ENCODE measurements at places on chromosomes 4 and X.

GRCh38 chr4:76703123-76703490 lies 194.8 kb downstream of the SOWAHB start:
- no peak overlapping the region for H3K27ac ChIP-seq
- no peaks in the 10 kb centered on the region for H3K4me1 ChIP-seq
- H3K4me3 ChIP-seq = no peak overlapping the region
- H3K36me3 ChIP-seq = no peaks in the 10 kb centered on the region
- no peak for DNase-seq

- DNase-seq = no peak
- no peaks in the 10 kb centered on the region for H3K36me3 ChIP-seq
- no peak overlapping the region for H3K4me3 ChIP-seq
- no peak overlapping the region for H3K27ac ChIP-seq
- H3K27me3 ChIP-seq = no peaks in the 10 kb centered on the region
- no peaks in the 10 kb centered on the region for H3K4me1 ChIP-seq
Observed at GRCh38 chr4:86294883-86295282, 65.0 kb downstream of the MAPK10 start.

- H3K4me1 ChIP-seq = no peaks in the 10 kb centered on the region
- no peak overlapping the region for H3K4me3 ChIP-seq
- H3K27me3 ChIP-seq = no peaks in the 10 kb centered on the region
- H3K36me3 ChIP-seq = no peaks in the 10 kb centered on the region
Observed at GRCh38 chr4:186699298-186699697, 24.4 kb downstream of the FAT1 start.

GRCh38 chr4:166282081-166282770 lies 409.2 kb downstream of the TLL1 start:
- H3K27me3 ChIP-seq = no peaks in the 10 kb centered on the region
- H3K36me3 ChIP-seq = no peaks in the 10 kb centered on the region
- H3K4me1 ChIP-seq = peaks cover 6% of the 10 kb centered on the region
- H3K4me3 ChIP-seq = no peak overlapping the region

GRCh38 chr4:121654738-121655137 lies 42.0 kb downstream of the ANXA5 start:
- no peak overlapping the region for H3K27ac ChIP-seq
- no peak overlapping the region for H3K4me3 ChIP-seq
- no peak for DNase-seq
- no peaks in the 10 kb centered on the region for H3K4me1 ChIP-seq
- peaks cover 5% of the 10 kb centered on the region for H3K27me3 ChIP-seq
- no peaks in the 10 kb centered on the region for H3K36me3 ChIP-seq

- H3K27ac ChIP-seq = no peak overlapping the region
- no peaks in the 10 kb centered on the region for H3K4me1 ChIP-seq
- no peaks in the 10 kb centered on the region for H3K36me3 ChIP-seq
- no peaks in the 10 kb centered on the region for H3K27me3 ChIP-seq
Observed at GRCh38 chrX:44042116-44042515, 68.9 kb upstream of the NDP start.

DNA sequence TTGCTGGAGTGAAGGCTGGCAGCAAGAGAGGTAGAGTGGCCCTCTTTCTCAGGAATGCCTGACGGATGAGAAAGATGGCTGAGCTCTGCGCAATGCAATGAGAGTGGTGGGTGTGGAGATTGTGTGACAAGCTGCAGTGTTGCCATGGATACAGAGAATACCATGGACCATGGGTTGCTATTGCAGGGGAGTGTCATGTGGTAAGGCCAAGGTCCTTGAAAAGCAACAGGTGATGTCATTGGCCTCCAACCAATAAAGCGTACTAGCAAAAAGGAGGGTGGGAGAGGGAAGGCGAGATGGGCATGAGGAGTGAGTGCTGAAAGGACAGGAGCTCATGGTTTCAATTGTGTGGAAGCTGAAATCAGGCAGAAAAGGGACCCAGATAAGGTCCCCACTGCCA lies 1.8 kb downstream of the PNMA5 start:
- no peak overlapping the region for H3K4me3 ChIP-seq
- no peak overlapping the region for H3K27ac ChIP-seq
- no peaks in the 10 kb centered on the region for H3K36me3 ChIP-seq
- H3K4me1 ChIP-seq = peaks cover 33% of the 10 kb centered on the region
- no peak for DNase-seq
- no peaks in the 10 kb centered on the region for H3K27me3 ChIP-seq

DNA sequence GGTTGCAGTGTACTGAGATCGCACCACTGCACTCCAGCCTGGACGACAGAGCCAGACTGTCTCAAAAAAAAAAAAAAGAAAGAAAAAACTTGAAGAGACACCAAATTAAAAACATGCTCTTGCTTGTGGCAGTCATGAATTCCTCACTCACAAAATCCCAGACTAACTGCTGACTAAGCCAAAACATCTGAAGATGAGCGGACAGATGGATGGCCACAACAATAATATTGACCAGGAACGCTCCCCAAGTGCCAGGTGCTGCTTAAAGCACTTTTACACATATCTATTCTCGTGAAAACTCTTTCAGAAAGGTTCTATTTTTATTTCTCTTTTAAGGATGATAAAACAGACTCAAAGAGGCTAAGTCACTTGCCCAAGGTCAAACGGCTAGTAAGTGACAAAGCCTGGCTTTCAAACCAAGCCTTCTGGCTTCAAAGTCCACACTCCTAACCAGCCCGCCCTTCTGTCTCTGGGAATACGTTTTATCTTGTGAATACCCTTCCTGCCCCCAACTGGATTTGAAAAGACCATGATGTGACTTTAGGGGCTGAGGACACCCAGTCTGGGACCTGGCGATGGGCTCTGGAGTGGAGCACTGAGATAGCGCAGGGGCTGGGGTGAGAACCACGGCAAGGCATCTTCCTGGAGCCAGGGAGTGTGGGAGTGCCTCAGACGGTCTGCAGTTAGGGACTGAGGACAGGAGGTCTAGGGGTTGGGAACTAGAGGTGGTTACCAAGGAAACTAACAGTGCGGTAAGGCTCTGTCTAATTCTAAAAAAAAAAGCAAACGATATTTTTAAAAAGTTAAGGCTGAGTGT lies 9.5 kb upstream of the CXCR3 start:
- no peak for DNase-seq
- no peaks in the 10 kb centered on the region for H3K27me3 ChIP-seq
- peaks cover 30% of the 10 kb centered on the region for H3K4me1 ChIP-seq
- no peaks in the 10 kb centered on the region for H3K36me3 ChIP-seq

GRCh38 chr4:14856062-14856933 lies 146.0 kb upstream of the CPEB2 start:
- H3K4me1 ChIP-seq = peaks cover 13% of the 10 kb centered on the region
- H3K27ac ChIP-seq = no peak overlapping the region
- H3K27me3 ChIP-seq = no peaks in the 10 kb centered on the region
- peaks cover 2% of the 10 kb centered on the region for H3K36me3 ChIP-seq
- peak; percentile 72 for DNase-seq
- H3K4me3 ChIP-seq = no peak overlapping the region

- peak overlapping the region; percentile 39 for H3K27ac ChIP-seq
- no peak for DNase-seq
- no peak overlapping the region for H3K4me3 ChIP-seq
- no peaks in the 10 kb centered on the region for H3K27me3 ChIP-seq
- peaks cover 22% of the 10 kb centered on the region for H3K4me1 ChIP-seq
Observed at GRCh38 chrX:66200050-66200664, 36.1 kb downstream of the HEPH start.

GRCh38 chr4:87950936-87951511 lies 24.5 kb upstream of the SPP1 start:
- H3K27ac ChIP-seq = no peak overlapping the region
- no peak overlapping the region for H3K4me3 ChIP-seq
- DNase-seq = no peak
- peaks cover 41% of the 10 kb centered on the region for H3K27me3 ChIP-seq

- H3K36me3 ChIP-seq = no peaks in the 10 kb centered on the region
- H3K27me3 ChIP-seq = no peaks in the 10 kb centered on the region
- no peak overlapping the region for H3K4me3 ChIP-seq
- DNase-seq = no peak
- H3K4me1 ChIP-seq = no peaks in the 10 kb centered on the region
- no peak overlapping the region for H3K27ac ChIP-seq
Observed at GRCh38 chr4:24197955-24198354, 308.1 kb upstream of the PPARGC1A start.

- H3K4me1 ChIP-seq = no peaks in the 10 kb centered on the region
- DNase-seq = no peak
- H3K27ac ChIP-seq = no peak overlapping the region
- no peak overlapping the region for H3K4me3 ChIP-seq
- no peaks in the 10 kb centered on the region for H3K27me3 ChIP-seq
Observed at GRCh38 chr4:1978741-1979476, 29.9 kb downstream of the NELFA start.

DNA sequence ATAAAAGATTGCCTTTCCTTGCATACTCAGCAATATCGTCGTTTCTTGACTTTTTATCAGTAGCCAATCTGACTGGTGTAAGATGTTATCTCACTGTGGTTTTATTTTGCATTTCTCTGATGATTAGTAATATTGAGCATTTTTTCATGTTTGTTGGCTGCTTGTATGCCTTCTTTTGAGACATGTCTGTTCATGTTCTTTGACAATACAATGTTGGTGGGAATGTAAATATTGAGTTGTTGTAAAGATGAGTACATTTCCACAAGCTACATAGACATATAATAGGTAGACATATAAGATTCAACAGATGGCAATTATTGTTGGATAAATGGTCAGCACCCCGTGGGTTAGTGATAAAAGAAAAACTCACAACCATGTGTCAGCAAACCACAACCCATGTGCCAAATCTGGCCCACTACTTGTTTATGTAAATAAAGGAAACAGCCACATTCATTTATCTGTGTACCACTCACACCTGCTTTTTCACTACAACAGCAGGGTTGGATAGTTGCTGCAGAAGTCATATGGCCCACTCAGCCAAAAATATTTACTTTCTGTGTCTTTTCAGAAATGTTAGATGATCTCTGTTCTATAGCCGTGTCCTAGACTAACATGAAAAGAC lies 153.1 kb upstream of the VCX start:
- H3K4me1 ChIP-seq = no peaks in the 10 kb centered on the region
- no peak overlapping the region for H3K27ac ChIP-seq
- DNase-seq = no peak
- H3K36me3 ChIP-seq = no peaks in the 10 kb centered on the region
- no peaks in the 10 kb centered on the region for H3K27me3 ChIP-seq

- no peak overlapping the region for H3K4me3 ChIP-seq
- no peak overlapping the region for H3K27ac ChIP-seq
- no peaks in the 10 kb centered on the region for H3K4me1 ChIP-seq
- no peaks in the 10 kb centered on the region for H3K27me3 ChIP-seq
- no peak for DNase-seq
Observed at GRCh38 chr4:43564107-43564506, 671.6 kb downstream of the GRXCR1 start.

- H3K27me3 ChIP-seq = no peaks in the 10 kb centered on the region
- no peaks in the 10 kb centered on the region for H3K36me3 ChIP-seq
- no peak overlapping the region for H3K27ac ChIP-seq
Observed at GRCh38 chr4:23734000-23734399, 155.8 kb downstream of the PPARGC1A start.

- H3K27ac ChIP-seq = no peak overlapping the region
- H3K27me3 ChIP-seq = peaks cover 16% of the 10 kb centered on the region
- H3K4me3 ChIP-seq = no peak overlapping the region
- no peaks in the 10 kb centered on the region for H3K4me1 ChIP-seq
Observed at GRCh38 chrX:110791071-110791470, 4.5 kb downstream of the CHRDL1 start.

Data from activated CD8-positive, alpha-beta memory T cell treated with anti-CD3 and anti-CD28 coated beads, Interleukin-2, amount 10 ng/mL, durations not matched to agents 7 days and 5 days (primary cell).